Substantia nigra (tissue), 51 donors: ENCODE measurements at places on chromosomes 6 and 20.

DNA sequence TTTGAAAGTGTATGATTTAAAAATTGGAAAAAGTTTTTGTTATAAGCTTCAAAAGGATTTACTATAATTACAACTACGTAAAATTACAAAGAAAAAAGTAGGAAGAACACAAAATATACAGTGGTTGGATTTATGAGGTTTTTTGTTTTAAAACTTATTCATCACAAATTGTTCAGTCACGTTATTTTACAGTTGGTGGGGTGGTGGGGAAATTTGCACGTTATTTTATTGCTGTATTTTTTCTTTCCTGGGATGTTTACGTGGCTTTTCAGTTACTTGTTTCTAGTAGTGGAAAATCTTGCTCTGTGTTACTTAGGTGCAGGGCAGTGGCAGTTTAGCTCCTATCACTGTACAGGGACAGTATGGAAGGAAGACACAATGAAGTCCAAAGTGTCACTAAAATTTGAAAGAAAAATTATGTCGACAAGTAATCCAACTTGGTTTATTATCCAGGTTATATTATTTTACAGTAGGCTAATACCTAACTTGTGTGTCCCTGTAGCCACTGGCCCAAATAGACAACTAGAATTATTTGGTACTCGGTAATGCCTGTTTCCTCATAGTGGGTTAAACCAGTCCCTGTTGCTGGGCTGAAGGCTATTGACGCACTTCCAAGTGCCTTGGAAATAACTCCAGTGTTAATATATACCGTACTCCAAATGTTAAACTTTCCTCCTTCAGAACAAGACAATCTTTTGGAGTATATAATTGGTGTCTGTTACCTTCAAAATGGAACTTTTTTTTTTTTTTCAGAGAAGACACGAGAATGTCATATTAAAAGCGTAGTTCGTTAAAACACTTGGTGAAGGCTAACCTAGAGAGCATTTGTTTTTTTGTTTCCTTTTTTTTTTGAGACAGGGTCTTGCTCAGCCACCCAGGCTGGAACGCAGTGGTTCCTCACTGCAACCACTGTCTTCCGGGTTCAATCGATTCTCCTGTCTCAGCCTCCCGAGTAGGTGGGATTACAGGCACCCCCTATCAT lies 4.6 kb downstream of the JARID2 start:
- DNase-seq, result no peak

DNA sequence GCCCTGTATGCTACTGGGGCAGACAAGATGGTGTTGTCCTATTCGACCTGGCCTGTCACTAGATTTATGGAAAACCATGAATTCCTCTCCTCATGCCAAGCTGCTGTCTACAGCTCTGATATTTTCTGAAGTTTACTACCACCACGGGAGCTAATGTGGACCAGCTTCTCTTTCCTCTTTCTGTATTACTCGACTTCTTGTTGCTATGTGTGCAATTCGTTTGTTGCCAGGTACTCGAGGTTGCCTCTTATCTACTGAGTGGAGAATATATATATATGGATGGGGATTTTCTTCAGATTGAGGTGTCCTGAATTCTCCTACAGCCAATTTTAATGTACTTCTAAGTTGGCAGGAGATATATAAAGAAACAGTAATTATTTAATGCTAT lies 34.7 kb downstream of the MAN1A1 start:
- DNase-seq, result no peak

- DNase-seq, result no peak
Observed at GRCh38 chr6:134132494-134133141, 80.2 kb upstream of the SLC2A12 start.

GRCh38 chr20:19344341-19344740 lies 131.9 kb downstream of the SLC24A3 start:
- DNase-seq, result no peak

GRCh38 chr20:44157061-44157460 lies 29.9 kb downstream of the JPH2 start:
- no peak for DNase-seq

GRCh38 chr20:63837479-63837878 lies 6.4 kb upstream of the ZBTB46 start:
- no peak for DNase-seq

- no peak for DNase-seq
Observed at GRCh38 chr20:38812182-38812581, 6.7 kb downstream of the PPP1R16B start.

DNA sequence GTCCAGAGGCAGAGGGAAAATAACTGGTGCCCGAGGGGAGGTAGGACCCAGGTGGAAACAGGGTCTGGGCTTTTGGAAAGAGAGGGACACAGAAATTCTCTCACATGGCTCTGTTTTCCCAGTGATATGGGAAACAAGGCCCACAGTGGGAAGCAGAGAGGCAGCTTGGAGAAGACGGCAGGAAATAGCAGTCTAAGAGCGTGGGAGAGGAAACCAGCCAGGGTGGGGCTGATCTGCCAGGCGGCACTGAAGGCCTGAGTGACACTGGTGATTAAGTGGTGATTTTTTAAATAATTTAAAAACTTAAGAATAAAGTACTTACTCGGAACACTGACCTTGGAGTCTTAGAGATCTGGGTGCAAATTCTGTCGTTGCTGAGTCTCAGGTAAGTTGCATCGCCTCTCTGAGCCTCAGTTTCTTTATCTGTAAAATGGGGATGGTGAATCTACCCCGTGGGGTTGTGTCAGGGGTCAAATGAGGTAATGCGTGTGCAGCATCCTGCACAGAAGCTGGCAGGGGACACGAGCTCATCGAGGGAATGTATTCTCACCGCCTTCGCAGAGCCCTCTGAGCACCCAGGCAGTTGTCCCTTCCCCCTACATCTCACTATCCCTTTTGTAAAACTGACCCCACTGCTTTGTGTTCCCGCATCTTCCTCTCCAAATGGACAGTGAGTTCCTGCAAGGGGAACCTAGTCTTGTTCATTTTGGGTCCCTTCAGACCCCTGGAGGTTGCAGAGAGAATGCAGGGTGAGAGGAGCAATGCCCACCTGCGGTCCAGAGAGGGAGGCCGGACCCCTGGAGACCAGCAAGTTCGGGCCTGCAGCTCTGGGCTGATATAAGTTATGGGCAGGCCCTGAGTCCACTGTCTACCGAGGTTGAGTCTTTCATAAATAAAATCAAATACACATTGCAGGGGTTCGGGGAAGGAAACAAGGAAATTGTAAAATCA lies 228.6 kb upstream of the PMEPA1 start:
- DNase-seq, result no peak

DNA sequence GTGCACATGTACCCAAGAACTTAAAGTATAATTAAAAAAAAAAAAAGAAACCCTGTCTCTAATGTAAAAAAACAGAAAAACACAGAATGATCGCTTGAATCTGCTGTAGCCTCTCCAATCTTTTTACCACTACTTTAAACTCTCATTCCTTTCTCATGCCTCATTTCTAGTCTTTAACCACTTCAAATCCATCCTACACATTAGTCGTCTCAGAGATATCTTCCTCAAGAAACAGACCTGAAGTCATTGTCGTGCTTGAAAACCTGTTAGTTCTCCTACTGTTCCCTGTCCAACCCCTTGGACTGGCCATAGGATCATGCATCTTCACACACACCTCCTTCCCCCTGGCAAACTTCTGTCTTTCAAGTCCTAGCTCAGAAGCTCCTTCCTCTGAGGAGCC lies 112.1 kb upstream of the BCLAF1 start:
- no peak for DNase-seq

- no peak for DNase-seq
Observed at GRCh38 chr6:11307226-11307625, 74.8 kb upstream of the NEDD9 start.

GRCh38 chr6:11718463-11718862 lies 60.1 kb downstream of the ADTRP start:
- no peak for DNase-seq

DNA sequence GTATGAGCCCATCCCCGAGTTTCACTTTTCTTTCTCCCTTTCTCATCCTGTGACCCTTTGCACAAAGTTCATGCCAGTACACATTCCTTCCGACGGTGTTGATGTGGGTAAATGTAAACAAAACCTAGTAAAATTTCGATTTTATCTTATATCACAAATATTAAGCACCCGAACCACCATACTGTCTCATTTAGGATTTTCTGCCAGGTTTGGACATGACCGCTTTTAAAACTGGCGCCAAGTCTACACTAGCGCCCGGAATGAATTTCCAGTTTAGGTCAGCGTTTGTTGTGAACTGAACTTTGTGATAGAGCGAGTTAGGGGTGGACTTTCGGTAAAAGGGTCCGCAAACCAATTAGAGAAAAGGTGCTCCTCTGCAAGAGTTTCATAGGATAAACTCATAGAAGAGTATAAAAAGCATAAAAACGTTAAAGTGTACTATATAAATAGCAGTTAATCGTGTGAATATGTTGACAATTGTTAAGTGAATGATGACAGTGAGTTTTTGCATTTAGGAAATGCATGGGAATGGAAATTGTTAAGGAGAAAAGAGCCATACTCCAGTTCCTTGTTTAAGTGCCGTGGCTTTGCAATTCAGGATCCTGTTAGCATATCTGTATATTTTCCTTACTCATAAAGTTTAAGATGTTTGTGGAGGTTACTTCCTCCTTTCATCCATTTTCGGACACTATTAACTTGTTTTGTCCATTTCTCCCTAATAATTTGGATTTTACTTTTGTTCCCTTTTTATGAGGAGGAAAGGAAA lies 937 bp downstream of the AKAP7 start:
- DNase-seq, result no peak

GRCh38 chr20:17618673-17619013 lies 48.8 kb downstream of the DSTN start:
- DNase-seq, result no peak

DNA sequence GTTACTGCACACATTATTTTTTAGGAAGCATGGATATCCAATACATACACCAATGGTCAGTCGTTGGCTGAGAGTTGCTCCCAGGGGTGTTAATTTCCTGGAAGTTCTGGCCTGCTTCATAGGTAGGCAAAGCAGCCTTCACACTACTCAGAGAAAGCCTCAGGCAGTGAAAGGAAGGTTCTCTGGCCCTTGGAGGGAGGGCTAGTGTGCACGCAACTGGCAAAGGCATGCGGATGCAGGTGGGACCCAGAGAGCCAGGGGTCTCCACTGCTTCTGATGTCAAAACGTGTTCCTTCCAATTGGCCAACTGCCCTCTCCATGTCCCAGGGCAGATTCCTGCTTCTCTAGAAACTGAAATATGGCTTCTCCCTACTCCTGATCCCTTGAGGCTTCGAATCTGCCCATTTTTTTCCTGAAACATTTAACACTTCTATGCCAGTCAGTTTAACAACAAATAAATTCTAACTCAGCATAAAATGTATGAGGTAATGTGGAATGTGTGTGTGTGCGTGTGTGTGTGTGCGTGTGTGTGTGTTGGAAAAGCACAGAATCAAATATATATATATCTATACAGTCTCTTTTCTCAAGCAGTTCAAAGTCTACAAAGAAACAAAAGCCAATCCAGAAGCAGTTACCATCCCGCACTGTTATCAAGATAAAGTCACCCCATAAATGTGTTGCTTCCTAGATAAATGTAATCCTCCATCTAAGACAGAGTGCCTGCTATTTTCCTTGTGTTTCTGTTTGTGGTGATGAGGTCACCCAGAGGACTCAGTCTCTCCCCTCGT lies 94.0 kb upstream of the HIVEP1 start:
- no peak for DNase-seq
